ENCODE measurements at places on chromosomes 3 and 15.

DNA sequence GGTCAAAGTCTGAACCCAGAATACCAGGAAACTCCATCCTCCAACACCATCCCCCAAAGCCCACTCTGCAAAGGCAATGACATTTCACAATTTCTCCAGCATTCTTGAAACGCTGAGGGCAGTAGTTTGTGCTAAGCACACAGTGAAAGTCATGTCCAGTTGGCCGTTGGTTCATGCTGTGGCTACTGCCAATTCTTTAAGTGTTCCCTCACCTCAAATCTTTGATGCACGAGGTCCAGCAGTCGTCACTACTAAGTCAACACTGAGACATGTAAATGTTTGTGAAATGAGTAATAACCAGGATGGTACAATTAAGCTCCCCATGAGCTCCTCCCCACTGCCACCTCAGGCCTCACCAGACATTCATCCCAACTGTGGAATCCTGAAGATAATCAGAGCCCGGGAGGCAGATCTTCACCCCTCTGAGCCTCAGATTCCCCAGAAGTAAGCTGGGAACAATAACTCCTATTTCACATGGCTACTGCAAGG lies 7.0 kb downstream of the SUCLG2 start:
- no peak for DNase-seq

- no peak for DNase-seq
These were observed 699.8 kb upstream of the GBE1 start for GRCh38 chr3:82461049-82461889.

DNA sequence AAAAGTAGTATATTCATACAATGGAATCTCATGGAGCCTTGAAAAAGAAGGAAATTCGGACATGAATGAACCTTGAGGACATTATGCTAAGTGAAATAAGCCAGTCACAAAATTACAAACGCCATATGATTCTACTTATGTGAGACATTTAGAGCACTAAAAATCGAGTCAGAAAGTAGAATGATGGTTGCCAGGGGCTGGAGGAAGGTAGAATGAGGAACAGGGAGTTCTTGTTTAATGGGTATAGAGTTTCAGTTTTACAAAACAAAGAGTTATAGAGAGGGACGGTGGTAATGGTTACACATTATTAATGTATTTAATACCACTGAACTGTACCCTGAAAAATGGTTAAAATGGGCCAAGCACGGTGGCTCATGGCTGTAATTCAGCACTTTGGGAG lies 19.5 kb downstream of the UBXN7 start:
- no peak for DNase-seq

- DNase-seq, result no peak
These were observed 916 bp downstream of the IL17RD start for GRCh38 chr3:57164217-57164656.

- DNase-seq, result no peak
These were observed 182.0 kb upstream of the RGMA start for GRCh38 chr15:93270937-93271467.

DNA sequence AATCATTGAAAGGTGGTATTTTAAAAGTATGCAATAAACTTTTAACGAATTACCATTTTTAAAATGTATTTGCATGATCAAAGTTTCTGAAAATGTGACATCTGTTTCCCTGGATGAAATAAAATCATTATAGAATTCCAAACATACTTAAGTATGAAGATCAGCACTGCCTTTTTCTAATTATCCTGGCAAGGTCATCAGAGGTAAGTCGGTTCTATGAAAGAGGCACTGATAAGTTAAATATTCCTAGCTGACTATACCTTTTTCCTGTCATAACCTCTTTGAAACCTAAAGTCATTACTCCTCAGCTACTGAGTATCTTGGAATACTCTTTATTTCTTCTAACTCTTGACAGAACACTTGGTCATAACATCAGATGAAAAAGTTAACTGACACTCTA lies 406.1 kb upstream of the ALCAM start:
- no peak for DNase-seq

DNA sequence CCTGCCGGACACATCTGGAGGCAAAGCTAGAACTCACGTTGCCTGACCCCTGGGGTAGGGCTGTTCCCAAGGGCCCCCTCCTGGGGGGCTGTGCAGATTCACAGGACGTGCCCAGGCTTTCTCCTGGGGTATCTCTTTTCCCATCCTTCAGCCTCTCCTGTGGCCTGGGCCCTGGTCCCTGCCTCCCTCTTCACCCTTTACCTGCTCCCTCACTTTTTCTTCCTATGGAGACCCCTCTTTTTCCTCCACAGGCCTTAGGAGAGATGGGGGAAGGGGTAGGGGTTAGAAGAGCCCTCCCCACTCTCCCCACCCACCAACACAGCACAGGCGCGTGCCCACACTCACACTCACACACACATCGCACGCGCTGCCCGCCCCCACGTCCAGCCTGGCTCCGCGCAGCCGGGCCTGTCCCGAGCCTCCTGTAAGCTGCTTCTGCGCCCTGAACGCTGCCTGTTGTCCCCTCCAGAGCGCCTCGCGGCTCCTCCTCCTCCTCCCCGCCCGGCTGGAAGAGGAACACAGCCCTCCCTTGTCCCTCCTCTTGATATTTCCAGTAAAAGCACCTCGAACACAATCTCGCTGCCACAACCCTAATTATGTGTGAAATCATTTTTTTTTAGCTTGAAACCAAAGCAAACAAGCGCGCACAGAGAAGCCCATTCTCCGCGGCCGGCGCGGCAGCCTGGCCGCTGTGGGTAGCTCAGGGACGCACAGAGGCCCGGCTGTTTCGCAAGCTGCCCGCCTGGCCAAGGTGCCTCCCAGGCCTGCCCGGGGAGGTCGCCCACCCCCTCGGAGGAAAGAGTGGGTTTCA lies 33.9 kb upstream of the ACAN start:
- no peak for DNase-seq

GRCh38 chr3:38067508-38068233 lies 28.7 kb downstream of the DLEC1 start:
- no peak for DNase-seq

- no peak for DNase-seq
These were observed 37.8 kb upstream of the MUC4 start for GRCh38 chr3:195849322-195850074.

GRCh38 chr15:25635191-25635590 lies 196.4 kb upstream of the UBE3A start:
- no peak for DNase-seq

Measured in stimulated activated CD8-positive, alpha-beta memory T cell treated with anti-CD3 and anti-CD28 coated beads, Interleukin-12 subunit alpha, Interleukin-12 subunit beta, amount 100 ng/mL, for 4 hours (primary cell).